ENCODE measurements at places on chromosomes 2 and 18.
A peak's percentile ranks its signal among the peaks of the same experiment; 100 is the strongest.

DNA sequence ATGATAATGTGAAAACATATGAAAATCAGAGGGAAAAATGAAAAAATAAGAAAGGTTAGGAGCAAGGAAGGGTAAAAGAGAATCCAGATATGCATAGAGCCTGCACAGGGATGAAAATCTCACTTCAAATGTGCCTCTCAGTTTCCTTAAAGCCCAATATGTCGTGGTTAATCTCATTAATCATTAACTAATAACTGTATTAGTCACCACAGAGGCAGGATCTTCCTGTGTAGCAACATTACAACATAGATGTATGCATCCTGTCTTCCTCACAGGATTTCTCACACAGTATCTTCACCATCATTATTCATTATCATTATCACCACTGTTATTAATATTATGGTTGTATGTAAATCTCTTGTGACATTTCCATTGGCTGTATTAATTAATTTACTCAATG, 361.2 kb upstream of the SOX11 start:
- no peak for DNase-seq

- DNase-seq: no peak
These were observed 7.5 kb downstream of the CCBE1 start for GRCh38 chr18:59689756-59690155.

GRCh38 chr2:189465076-189465475, 23.8 kb downstream of the WDR75 start:
- no peak for DNase-seq

DNA sequence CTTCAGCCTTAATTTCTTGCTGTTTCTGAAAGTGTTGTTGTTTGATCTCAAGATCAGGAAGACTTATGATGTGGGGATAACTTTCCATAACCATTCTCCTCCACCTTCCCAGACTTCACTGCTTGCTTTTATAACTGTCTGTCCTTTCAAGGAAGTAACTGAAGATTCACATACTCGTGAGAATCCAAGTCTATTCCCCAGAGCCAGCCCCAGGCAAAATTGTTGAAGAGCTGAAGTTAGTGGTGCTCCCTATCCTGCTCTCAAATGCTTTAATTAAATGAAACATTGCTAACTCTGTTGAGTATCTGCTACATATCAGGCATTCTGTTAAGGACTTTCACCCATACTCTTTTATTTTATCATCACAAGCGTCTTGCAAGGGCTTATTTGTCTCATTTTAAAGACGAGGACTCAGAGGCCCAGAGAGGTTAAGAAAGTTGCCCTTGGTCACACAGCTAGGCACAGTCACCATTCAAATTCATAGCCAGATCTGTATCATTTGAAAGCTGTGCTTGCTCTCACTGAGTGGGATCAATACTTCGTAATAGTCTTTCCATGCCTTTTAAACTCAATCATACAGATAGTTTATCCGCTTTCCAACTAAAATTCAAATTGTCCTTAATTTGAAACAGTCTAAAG, 189.8 kb upstream of the TCF4 start:
- no peak for DNase-seq

GRCh38 chr2:238277695-238278094, 10.7 kb downstream of the PER2 start:
- no peak for DNase-seq

GRCh38 chr18:77133835-77134496, 1.4 kb upstream of the MBP start:
- no peak for DNase-seq

DNA sequence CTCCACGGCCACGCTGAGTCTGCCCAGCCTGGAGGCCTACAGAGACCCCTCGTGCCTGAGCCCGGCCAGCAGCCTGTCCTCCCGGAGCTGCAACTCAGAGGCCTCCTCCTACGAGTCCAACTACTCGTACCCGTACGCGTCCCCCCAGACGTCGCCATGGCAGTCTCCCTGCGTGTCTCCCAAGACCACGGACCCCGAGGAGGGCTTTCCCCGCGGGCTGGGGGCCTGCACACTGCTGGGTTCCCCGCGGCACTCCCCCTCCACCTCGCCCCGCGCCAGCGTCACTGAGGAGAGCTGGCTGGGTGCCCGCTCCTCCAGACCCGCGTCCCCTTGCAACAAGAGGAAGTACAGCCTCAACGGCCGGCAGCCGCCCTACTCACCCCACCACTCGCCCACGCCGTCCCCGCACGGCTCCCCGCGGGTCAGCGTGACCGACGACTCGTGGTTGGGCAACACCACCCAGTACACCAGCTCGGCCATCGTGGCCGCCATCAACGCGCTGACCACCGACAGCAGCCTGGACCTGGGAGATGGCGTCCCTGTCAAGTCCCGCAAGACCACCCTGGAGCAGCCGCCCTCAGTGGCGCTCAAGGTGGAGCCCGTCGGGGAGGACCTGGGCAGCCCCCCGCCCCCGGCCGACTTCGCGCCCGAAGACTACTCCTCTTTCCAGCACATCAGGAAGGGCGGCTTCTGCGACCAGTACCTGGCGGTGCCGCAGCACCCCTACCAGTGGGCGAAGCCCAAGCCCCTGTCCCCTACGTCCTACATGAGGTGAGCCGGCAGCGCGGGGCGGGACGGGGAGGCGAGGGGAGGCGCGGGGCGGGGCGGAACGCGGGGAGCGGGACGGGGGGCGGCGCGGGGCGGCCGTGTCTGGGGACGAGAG, 15.2 kb downstream of the NFATC1 start:
- no peak for DNase-seq

GRCh38 chr2:137000811-137001210, 235.5 kb downstream of the THSD7B start:
- no peak for DNase-seq

GRCh38 chr2:120624061-120624737, 111.5 kb upstream of the GLI2 start:
- no peak for DNase-seq

DNA sequence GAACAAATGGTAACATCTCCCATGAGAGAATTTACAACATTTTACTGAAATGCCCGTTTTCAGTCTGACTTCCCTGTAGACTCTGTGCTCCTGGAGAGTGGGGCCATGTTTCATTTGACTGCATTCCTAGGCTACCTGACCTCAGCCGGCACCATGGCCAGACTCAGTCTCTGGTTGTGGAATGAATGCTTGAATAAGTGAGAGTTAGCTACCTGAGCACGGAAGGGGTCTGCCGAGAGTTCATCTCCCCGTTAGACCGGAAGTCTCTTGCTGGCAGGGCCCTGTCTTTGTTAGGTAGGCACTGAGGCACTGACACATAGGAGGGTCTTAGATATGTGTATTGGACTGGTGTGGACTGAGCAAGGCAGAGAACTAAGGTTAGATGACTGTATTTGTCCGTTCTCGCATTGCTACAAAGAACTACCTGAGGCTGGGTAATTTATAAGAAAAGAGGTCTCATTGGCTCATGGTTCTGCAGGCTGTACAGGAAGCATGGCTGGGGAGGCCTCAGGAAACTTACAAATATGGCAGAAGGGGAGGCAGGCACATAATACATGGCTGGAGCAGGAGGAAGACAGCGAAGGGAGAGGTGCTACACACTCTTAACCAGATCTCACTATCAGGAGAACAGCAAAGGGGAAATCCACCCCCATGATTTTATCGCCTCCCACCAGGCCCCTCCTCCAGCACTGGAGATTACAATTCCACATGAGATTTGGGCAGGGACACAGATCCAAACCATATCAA, 271.2 kb downstream of the GLI2 start:
- no peak for DNase-seq

- peak; percentile 58 for DNase-seq
These were observed 40.2 kb downstream of the MYOM1 start for GRCh38 chr18:3179430-3180089.

GRCh38 chr2:72084584-72084976, 63.1 kb downstream of the CYP26B1 start:
- DNase-seq: no peak

GRCh38 chr2:168686452-168687191, 115.8 kb upstream of the NOSTRIN start:
- DNase-seq: no peak

- no peak for DNase-seq
These were observed 37.2 kb downstream of the STEAP3 start for GRCh38 chr2:119260646-119261492.

- no peak for DNase-seq
These were observed 1260.9 kb upstream of the NRXN1 start for GRCh38 chr2:52292801-52293200.

GRCh38 chr2:98258906-98259305, 87.3 kb upstream of the CNGA3 start:
- no peak for DNase-seq

GRCh38 chr18:59469463-59470180, 110.6 kb upstream of the LMAN1 start:
- DNase-seq: no peak

GRCh38 chr2:190981733-190982132, 32.2 kb downstream of the STAT1 start:
- DNase-seq: no peak

DNA sequence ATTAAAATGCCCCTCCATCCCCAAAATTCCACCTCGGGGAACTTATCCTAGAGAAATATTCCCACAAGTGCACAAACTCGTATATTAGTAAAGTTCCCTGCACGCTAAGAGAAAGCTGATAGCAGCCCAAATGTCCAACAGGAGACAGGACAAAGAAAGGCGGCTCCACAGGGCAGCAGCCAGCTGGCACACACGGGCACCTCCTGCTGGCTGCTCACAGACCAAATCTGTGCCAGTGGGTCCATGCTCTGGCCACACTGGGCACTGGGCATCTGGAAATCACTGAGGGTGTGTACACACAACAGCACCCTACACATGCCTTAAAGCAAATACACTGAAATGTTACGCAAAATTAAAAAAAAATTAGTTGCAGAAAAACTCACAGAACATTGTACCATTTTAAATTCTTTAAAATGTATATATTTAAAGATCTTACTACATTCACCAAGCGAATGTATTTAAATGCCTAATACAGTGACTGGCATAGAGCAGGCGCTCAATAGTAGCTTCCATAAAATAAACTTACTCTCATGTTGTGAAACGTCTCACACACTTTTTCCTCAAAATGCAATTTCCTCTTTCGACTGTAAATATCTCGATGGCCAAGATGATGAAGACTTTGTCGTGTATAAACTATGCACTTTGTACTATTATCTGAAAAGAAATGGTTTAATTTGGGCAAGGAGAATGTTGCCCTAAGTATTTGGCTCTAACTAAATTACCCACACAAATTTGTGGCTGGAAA, 19.4 kb downstream of the ZNF516 start:
- no peak for DNase-seq

DNA sequence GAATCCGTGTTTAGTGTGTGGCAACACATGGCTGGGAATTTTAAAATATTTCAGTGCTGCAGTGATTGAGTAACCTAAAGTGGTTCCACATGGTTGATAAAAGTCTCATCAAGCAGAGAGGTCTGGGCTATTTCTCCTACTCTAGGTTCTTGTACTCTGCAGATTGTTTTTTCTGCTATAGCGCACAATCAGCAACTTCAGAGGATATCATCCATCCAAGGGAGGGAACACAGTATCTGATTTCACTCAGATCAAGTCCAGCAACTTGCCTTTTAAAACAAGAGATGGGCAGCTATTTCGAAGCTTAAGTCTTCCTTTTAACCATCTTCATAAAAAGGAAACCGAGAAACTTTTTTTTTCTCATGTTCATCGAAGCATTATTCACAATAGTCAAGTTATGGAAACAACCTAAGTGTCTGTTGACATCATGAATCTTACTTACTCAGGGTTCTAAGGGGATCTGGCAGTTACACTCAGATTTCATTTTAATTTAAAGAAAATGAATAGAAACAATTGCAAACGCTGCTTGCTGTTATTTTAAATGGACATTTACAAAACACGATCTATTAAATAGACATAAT, 172.7 kb upstream of the TRIB2 start:
- peak; percentile 27 for DNase-seq

DNA sequence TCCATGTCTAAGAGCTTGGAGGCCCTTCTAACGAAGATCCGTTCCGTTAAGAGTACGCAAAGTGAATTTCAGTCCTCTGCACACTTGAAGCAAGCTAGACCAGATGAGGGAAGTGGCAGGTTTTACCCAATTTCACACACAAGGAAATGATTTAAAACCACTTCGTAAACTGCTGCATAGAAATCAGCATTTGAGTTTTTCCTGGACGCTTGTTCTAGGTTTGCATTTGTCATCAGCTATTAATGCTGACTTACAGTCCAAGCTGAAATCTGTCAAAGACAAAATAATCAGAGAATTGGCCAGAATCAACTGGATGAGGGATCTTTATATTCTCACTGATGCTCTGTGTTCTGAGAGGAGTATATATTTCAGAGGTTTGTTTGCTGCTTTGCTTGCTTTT, 117.6 kb upstream of the RASGRP3 start:
- DNase-seq: no peak

- no peak for DNase-seq
These were observed 18.3 kb upstream of the ACVR2A start for GRCh38 chr2:147826278-147827087.

DNA sequence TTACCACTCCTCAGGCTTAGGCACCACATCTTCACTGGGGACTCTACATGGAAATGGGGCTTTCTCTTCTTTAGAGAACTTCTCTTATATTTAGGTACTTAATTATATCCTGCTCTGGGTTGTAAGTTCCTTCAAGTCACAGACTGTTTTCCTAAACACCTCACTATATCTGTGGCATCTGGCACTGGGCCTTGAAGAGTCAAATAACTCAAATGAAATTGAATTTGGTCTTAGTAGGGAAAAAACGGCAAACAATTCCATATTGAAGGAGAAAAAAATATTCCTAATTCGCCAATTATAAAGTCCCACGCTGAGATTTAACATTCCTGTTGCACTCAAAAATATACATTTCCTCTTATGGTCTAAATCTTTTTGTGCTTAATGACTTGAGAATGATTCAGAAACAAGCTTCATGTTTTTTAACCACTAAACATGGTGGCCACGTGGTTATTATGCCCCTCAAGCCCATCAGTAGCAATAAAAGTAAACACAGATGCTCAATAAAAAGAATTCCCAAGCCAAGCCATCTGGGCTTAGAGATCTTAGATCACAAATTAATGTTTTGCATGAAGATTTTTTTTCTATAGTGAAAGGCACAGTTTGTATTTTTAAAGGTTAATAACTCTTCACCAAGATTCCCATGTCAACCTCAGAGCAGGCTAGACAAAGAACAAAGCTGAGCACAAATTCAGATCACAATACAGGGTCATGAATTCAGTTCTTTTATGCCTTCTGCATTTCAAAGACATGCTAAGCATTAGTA, 105.5 kb upstream of the SYT4 start:
- DNase-seq: no peak

- DNase-seq: no peak
These were observed 200.3 kb downstream of the PRKCE start for GRCh38 chr2:45851576-45852304.

Measured in GM13977 (cell line).